Upper lobe of right lung (tissue), 1 donor: ENCODE measurements at places on chromosomes 5 and 9. TPM values are rescaled to one million over a fixed set of nuclear protein-coding genes. Genes with fewer than 3 reads are reported as not detected.
A peak's percentile ranks its signal among the peaks of the same experiment; 100 is the strongest.

- no peak for DNase-seq
These were observed 73.6 kb upstream of the ZNF622 start for GRCh38 chr5:16539169-16539666.

DNA sequence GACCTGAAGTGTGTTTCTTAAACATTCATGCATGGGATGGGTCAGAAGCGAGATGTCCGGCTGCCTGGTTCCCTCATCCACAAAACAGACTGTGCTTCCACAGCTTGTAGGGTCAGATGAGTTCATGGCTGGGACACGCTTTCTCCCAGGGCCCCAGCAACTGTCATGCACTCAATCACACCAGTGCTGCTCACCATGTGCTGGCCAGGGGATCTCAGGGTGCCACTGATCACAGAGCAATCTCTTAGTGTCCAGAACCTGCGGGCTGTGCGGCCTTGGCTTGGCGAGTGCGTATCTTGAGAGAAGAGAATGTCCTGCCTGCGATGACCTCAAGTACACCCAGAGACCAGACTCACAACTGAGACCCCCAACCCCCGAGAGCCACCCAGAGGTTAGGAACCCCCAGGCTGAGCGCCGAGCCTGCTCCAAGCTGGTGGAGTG is 26.0 kb upstream of the FCN2 start:
- no peak for DNase-seq

DNA sequence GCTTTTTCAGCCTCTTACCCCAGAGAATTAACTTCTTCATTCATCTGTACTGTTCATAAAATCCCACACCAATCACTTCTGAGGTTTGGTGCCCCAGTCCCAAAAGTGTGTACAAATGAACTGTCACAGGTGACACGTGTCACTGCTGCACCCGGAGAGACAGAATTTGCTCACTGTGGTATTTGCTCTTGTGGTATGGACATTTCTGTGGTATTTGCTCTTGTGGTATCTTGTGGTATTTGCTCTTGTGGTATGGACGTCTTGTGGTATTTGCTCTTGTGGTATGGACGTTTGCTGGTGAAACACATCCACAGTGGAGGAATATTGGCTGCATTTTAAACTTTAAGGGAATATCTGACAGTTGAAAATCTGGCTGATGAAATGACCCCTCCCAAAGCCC is 214.9 kb upstream of the DAP start:
- no peak for DNase-seq

GRCh38 chr5:139895647-139896046 is 100.0 kb downstream of the PSD2 start:
- peak; percentile 40 for DNase-seq

DNA sequence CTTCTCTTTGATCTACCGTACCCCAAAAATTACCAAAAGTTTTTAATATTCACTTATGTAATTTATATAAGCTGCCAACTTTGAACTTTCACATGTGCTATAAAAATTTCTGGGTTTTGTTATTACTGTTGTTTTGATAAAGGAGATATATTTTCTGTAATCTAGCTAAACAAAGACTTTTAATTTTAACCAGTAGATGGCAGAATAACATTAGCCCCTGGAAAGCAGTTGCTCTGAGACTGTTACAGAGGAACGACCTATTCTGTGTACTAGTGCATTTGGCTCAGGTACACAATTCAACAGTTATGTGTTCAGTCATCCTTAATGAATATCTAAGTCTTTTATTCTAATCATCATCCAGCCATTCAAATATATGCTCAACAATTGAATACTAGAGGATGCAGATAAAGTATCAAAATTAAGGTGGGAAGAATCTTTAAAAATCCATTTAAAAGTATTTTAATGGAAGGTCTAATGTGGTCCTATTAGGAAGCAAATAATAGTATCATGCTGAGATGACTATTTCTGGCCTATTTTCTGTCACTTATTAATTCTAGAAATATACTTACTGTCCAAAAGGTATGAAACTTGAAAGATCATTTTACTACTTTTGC is 8.6 kb downstream of the KLHL9 start:
- no peak for DNase-seq

DNA sequence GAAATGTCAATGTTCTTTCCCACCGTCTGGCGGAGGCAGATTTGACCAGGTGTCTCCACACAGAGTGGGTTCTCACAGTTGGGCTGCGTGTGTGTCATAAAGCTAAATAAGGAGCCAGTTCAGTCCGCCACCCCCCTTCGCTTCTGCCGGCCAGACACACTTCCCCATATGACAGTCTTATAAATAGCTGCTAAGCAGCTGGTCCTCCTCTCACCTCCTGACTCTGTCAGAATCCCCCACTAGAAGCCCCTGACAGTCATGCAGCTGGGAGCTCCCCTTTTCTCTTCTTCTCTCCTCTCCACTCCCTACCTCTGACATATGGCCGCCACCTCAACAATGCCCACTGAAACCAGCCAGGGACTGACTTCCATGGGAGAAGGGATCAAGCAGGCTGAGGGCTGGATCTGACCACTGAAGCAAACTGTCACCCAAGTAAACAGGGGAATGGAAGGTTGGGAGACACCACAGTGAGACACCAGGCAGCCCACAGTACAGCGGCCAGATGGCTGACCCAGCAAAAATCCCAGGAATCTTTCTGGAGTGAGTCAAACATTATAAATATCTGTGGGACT is 141.9 kb upstream of the EFNA5 start:
- DNase-seq: no peak

GRCh38 chr9:94852373-94852772 is 125.9 kb downstream of the AOPEP start:
- DNase-seq: no peak

DNA sequence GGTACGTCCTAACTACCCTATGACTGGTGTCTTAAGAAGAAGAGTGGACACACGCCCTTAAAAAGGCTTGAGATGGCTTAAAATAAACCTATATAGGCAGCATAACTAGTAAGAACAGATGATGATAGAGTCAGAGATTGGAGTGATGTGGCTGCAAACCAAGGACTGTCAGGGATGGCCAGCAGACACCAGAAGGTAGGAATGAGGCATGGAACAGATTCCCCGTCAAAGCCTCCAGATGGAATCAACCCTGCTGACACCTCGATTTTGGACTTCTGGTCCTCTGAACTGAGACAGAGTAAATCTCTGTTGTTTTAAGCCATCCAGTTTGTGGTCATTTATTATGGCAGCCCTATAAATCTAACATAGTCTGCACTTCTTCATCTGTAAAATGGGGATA is 7.4 kb downstream of the TMOD1 start:
- no peak for DNase-seq

GRCh38 chr5:74232276-74232675 is 408.3 kb downstream of the ENC1 start:
- DNase-seq: no peak

- DNase-seq: no peak
These were observed 6.2 kb upstream of the FYB1 start for GRCh38 chr5:39225405-39226099.

DNA sequence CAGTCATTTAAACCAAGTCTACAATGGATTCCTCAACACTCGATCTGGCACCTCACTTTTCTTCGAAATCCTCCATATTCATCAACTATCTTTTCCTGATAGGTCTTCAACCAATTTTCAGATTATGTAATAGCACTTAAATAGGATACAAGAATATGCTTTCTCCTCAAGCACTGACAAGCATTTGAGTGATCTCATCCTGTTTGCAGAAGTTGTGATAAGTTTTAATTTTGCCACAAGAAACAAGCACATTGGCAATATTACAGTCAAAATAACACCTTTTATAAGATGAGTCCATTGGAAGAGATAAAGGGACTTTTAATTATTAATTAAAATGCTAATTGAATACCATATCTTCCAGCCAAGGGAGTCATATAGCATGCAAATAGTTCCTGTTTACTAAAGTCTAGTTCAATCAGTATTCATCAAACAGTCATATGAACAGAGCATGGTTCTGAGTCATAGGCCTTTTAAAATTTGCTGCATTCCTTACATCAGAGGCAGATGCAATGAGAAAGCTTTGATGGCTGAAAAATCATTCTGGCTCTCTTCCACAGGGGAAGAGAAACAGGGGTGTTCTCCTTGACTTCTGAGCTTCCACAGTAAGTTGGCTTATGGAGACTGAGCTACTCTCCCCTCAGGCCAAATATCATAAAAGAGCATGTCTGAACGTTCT is 32.7 kb upstream of the ZCCHC9 start:
- no peak for DNase-seq

- DNase-seq: no peak
These were observed 10.5 kb downstream of the PJA2 start for GRCh38 chr5:109399092-109399759.

DNA sequence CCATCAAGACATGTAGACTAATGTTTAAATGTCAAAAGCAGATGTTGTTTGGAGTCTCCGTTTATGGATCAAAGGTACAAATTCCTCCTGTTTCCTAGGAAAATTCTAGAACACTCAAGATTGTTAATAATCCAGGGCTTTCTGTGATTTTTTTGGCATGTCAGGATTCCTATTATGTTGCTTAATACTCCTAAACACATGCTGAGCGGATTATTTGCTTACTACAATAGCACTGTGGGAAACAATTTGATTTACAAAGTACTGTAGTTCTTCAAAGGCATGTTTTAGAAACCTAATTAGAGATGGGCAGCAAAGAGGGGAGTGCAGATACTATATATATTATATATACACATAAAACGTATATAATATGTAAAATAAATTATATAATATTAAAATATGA is 19.0 kb upstream of the SCAMP1 start:
- no peak for DNase-seq

GRCh38 chr5:139650689-139651042 is 2.5 kb downstream of the CXXC5 start:
- DNase-seq: peak; percentile 64

- no peak for DNase-seq
These were observed 330.6 kb downstream of the ASTN2 start for GRCh38 chr9:117084221-117084620.

DNA sequence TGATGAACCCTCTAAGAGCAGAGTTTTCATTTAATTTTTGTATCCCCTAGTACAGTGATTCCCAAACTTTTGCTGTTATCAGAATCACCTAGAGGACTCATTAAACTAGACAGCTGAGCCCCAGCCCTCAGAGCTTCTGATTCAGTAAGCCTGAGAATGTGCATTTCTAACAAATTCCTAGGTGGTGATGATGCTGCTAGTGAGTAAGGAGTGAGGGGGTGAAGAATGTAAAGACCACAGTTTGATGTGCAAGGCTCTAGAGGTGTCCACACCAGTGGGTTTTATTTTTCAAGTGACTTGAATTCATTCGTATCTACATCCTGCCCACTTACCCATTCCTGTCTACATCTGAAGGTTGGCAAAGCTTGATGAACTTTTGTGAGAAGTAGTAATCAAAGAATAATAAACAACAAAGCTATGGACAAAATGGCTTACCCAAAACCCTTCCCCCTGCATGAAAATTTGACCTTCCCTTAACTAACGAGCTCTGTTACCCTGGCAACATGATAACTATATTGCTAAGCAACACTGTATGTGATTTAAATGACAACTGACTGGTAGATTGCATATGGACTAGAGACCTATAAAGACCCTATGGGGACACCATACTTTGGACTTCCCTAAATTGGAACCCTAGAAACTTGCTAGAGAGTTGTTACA is 35.2 kb downstream of the DTWD2 start:
- no peak for DNase-seq

DNA sequence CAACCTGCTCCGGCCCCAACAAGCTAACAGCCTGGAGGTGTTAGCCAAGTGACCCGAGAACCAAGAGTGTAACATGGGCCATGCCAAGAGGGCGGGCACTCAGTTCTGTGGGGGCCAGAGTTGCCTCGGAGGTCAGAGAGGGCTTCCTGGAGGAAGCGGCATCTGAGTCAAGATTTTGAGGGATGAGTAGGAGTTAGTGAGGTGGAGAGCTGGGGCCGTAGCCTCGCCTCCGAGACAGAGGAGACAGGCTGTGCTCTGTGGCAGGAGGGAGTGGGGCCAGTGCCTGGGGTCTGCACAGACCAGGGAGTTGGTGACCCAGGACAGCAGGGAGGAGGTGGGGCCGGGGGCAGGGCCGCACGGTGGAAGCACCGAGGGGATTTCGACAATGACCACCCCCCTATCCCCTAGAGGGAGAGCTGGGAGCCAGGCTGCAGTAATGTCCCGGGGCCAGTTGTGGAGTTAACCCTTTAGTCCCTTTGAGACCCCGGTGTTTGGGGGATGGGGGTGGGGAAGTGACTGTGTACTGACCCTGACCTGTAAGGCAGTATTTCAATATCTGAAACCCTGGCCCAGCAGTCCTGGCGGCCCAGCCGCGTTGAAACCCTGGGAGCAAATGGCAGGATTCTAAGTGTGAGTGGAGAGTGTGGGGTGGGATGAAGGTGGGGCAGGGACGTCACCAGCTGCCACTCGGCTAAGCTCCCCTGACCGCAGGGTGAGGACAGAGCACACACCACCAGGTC is 148.7 kb upstream of the COL5A1 start:
- DNase-seq: peak; percentile 61

- no peak for DNase-seq
These were observed 177.9 kb downstream of the XRCC4 start for GRCh38 chr5:83255268-83255667.

Gene PKD2L2
- not detected for total RNA-seq

Gene WDR38
- not detected for total RNA-seq

Gene SLC4A9
- 0.23 TPM for total RNA-seq
